ENCODE measurements at places on chromosomes 5 and 9.

DNA sequence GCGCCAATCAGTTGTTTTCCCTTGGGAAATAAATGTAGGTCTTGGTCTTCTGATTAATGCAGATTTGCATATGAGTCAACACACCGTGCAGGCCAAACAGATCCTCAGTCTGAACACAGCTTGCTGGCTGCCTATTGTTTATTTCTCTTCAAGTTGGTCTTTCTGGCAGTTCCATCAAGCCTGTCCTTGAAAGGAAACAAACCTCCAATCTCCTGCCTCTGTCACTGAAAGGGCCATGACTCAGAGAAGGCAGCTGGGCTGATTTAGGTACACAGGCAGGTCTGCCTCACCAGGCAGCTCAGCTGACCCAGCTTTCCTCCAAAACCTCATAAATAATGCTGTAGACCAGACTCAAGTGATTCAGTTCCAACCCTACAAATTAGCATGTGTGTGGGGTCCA lies 175.9 kb downstream of the MAN2A1 start:
- DNase-seq, result no peak

DNA sequence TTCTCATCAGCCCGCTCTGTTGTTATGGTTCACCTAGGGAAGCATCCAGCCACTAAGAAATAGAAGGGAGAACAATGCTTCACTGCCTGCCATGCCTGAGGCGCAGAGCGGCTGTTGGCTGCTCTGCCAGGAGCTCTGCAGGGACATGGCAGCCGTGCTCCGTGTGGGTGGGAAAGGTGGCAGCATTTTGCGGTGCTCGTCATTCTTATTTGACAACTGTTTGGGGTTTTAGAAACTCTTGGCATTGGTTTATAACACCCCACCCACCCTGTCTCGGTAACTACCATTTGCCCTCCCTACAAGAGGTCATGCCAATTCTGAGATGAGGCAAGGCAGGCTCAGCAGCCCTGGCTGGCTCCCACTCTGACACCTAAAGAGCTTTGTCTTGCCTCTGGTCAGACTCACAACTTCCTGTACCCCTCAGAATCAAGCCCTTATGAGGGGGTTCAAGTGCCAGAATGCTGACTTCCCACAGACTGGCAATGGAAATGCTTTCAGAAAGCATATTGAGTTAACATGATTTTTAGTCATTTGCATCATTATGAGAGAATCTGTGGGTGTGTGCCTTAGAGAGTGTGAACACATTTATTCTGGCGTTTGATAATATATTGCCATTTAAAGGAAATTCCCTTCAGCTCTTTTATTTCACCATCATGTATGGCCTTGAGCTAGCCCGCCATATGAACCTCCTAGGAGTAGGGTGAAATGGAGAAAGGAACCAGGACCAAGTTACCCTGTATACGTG lies 288.0 kb upstream of the ANKRD55 start:
- DNase-seq, result no peak

DNA sequence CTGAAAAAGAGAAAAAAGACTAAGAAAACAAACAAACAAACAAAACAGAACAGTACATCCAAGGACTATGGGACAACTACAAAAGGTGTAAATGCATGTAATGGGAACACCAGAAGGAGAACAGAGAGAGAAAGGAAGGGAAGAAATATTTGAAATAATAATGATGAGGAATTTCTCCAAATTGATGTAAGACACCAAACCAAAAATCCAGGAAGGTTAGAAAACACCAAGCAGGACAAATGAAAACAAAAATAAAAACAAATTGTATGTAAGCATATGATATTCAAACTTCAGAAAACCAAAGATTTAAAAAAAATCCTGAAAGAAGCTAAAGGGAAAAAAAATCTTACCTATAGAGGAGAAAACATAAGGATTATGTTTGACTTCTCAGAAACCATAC lies 125.9 kb upstream of the ACTBL2 start:
- no peak for DNase-seq

- no peak for DNase-seq
Measured at GRCh38 chr5:173201636-173202265, 33.3 kb downstream of the NKX2-5 start.

- DNase-seq, result no peak
Measured at GRCh38 chr9:70262948-70263347, 4.2 kb downstream of the SMC5 start.

- no peak for DNase-seq
Measured at GRCh38 chr9:18920141-18921084, 112.6 kb downstream of the SAXO1 start.

DNA sequence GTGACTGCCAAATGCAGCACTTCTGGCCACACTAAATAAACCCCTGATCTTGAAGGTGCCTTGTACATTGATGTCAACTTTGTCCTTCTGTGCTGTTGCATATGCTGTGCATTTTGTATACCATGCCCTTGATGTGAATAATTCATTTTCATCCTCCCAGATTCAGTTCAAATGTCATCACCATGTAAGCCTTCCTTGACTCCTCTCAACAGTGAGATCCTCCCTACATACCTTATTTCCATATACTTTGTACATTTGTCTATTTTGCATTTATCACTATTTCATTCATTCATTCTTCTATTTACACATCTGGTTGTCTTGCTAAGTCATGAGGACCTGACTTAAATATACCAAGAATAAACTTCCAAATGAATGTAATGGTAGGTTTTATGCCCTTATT lies 273.2 kb upstream of the EFNA5 start:
- DNase-seq, result no peak

GRCh38 chr5:168658394-168658793 lies 79.2 kb upstream of the PANK3 start:
- no peak for DNase-seq

- DNase-seq, result no peak
Measured at GRCh38 chr5:131769336-131769735, 27.5 kb downstream of the FNIP1 start.

GRCh38 chr9:12680757-12681156 lies 12.4 kb upstream of the TYRP1 start:
- no peak for DNase-seq

DNA sequence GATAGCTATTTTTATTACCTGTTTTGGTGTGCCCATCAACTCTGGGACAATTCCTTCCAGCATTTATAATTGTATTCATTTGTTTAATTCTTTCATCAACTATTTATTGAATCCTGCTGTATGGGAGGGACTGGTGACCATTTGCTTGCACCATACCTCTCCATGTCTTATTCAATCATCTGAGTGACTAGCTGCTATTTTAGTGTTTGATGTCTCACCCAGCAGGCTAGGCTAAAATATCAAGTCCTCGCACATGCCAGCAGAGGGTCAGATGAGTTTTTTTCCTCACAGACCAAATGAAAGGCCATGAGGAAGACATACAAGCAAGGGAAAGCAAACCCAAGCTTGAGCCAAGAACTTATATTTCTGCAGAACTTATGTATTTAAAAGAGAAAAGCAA lies 63.9 kb downstream of the CETN3 start:
- DNase-seq, result no peak

DNA sequence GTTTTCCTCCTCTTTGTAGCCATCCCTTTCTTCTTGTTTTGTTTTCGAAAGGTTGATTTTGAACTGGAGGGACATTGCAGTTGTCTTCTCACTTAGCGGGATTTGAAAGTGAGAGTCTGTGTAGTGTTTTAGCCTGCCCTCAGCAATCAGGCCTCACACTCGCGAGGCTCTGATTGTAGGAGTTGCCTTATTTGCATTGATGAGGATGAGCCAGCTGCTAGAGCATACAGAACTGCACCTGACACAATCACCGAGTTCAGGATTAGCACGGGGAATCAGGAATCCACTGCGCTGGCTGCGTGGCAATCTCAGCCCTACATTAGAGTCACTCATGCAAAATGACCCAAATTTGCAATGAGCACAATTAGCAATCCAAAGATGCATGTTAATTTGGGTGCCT lies 122.5 kb upstream of the TMEM161B start:
- no peak for DNase-seq

DNA sequence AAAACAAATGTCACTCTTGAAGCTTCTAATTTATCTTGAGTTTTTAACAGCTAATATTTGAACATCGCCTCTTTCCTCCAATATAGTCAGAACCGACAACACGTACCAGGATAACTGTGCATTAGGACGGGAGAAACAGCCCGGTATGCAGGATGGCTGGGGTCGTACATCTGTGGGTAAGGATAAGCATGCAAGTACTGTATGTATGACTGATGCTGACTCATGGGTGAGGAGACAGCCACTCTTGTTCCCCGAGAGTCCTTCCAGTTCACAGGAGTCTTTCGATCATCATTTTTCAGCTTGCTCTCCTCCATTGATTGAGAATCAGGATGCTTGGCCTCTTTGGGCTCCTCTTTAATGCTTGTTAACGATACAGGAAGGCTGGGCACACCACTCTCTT lies 102.3 kb downstream of the ZNF608 start:
- no peak for DNase-seq

DNA sequence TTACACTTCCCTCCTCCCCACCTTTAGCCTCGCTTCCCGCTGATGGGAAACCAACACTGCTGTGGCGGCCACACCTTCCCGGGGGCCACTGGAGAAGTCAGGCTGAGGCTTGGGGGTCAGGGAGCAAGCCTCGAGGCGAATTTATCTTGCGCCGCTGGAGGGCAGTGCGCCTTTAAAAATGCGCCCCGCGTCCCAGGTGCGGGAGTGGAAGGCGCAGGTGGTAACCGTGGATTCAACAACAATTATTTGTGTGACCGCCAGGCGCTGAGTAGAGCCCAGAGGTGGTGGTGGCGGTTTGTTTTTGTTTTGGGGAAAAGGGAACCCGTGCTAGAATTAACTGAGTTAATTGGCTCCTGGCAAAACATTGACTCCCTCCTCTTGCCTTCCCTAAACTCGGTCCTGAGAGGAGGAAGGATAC lies 1.1 kb downstream of the CFAP77 start:
- DNase-seq, result no peak

GRCh38 chr5:94057655-94058054 lies 316.3 kb upstream of the POU5F2 start:
- no peak for DNase-seq

DNA sequence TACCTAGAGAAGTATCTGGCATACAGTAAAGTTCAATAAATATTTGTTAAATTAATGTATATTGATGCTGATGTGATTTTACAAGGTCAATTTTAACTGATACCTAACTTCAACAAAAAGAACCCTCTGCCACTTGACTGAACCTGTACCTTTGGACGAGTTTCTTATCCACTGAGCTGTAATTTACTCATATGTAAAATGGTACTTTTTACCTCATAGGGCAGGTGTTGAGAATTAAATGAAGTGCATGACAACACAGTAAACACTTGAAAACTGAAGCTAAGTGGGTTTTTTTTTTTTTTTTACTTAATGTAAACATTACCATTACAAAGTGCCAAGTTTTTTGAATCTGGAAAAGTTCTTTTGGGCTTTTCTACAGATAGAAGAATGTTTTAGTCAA lies 15.4 kb downstream of the NIPSNAP3B start:
- no peak for DNase-seq

DNA sequence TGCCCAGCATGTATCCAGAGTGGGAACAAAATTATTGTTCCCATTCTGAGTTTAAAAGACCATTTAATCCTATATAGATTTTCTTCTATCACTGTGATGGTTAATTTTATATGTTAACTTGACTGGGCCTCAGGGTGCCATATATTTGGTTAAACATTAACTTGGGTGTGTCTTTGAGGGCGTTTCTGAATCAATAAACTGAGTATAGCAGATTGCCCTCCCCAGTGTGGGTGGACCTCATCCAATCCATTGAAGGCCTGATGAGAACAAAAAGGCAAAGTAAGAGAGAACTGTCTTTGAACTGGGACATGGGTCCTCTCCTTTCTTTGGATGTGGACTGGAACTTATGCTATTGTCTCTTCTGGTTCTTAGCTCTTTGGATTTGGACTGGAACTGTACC lies 17.3 kb downstream of the RIOK2 start:
- DNase-seq, result no peak

DNA sequence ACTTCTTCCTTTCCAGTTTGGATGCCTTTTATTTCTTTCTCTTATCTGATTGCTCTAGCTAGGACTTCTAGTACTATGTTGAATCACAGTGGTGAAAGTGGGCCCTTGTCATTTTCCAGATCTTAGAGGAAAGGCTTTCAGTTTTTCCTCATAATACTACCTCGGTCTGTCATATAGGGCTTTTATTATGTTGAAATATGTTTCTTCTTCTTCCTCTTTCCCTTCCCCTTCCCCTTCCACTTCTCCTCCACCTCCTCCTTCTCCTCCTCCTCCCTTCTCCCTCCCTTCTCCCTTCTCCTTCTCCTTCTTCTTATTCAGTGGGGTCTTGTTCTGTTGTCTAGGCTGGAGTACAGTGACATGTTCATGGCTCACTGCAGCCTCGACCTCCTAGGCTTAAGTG lies 9.2 kb upstream of the TERT start:
- no peak for DNase-seq

GRCh38 chr5:132471151-132471907 lies 19.2 kb downstream of the IRF1 start:
- no peak for DNase-seq

GRCh38 chr5:176812269-176813259 lies 2.2 kb downstream of the UNC5A start:
- no peak for DNase-seq

DNA sequence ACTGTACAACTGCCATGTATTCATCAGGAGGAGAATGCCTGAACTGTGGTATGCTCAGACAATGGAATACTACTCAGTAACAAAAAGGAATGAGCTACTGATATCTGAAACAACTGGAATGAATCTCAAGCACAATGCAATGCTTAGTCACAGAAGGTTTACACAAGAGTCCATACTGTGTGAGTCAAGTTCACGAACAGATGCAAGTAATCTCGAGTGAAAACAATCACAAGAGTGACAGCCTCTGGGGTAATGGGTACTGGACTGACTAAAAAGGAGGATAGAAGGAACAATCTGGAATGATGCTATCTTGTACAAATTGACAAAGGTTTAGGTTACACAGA lies 19.5 kb upstream of the GOLGA1 start:
- DNase-seq, result no peak

DNA sequence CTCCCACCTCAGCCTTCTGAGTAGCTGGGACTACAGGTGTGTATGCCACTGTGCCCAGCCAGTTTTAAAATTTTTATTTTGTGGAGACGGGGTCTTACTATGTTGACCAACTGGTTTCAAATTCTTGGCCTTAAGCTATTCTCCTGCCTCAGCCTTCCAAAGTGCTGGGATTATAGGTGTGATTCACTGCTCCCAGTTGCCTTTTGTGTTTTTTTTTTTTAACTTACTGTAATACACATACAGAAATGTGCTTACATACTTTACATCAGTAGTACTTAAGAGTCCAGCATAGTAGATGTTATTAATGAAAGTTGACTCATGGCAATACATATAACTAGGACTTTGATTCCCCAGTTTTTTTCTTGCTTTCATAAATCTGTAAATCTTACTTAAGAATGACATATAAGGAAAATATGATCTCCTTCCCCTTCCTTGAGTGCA lies 4.7 kb downstream of the MAN2A1 start:
- DNase-seq, result no peak

GRCh38 chr9:69874301-69875060 lies 53.9 kb downstream of the CFAP95 start:
- DNase-seq, result no peak

All from GDM1 (cell line).